B cell (primary cell): ENCODE measurements at places on chromosomes 11 and 22. TPM values are rescaled to one million over a fixed set of nuclear protein-coding genes. Genes with fewer than 3 reads are reported as not detected.

SPDYC gene
- polyA plus RNA-seq = not detected in 2 replicates

DEUP1 gene
- polyA plus RNA-seq = not detected in 2 replicates

DDI1 gene
- polyA plus RNA-seq = not detected in 2 replicates

RHOD gene
- polyA plus RNA-seq = 0.33 and 0.48 TPM in 2 replicates

FOLR1 gene
- not detected in 2 replicates for polyA plus RNA-seq

SLC22A25 gene
- not detected in 2 replicates for polyA plus RNA-seq
